ENCODE measurements at places on chromosomes 3 and 15.

GRCh38 chr3:112858410-112859069 is 11.9 kb upstream of the CD200R1L start:
- DNase-seq, result no peak

- DNase-seq, result peak; percentile 48
Observed at GRCh38 chr3:151918253-151919029, 45.0 kb downstream of the SUCNR1 start.

- no peak for DNase-seq
Observed at GRCh38 chr3:72177075-72178050, 392.4 kb upstream of the PROK2 start.

DNA sequence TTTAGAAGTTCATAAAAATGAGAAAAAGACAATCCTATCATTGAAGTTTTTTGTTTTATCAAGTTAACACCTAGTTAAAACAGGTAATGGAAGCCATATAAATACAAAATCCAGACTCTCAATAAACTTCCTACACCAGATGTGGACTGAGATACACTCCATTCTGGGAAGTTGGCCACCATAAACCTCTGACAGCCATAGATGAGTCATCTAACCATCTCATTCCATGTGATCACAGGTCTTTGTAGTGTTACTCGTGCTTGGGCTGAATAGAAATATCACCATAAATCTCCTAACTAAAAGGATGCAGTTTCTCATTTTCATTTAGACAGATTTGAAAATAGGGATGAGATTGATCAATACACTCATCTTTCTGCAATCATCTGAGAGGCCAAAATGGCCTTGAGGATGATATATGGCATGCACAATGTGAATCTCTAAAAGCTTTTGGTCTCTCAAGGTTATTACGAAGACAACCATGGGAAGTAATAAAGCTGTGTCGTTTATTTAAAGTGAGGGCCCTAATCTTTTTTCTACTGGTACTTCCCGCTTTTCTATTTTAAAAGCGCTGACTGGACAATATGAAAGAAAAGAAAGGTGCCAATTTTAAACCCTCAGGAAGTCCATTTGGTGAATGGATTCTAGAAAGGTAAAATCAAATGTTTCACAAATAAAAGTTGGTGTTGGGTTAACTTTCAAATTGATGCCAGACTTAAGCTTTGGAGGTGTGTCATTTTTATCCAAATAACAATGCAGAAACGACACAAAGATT is 155.5 kb downstream of the POLR2M start:
- DNase-seq, result peak; percentile 11

DNA sequence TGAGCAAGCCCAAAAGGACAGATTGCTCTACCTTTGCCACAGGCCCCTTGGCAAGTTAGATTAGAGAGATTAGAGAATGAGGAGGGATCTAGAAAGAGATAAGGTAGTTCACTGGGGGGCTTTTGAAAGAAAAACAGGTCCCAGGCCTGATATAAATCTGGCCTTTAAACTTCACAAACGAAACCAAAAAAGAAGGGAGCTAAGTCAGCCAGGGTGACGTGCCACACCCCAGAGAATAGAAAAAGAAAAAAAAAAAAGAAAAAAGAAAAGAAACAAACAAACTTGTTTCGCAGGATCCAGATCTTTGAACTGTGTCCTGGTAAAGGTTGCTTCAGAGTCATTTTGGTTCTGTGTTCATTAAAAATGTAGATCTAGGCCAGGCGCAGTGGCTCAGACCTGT is 3.6 kb downstream of the KAT2B start:
- DNase-seq, result no peak

- no peak for DNase-seq
Observed at GRCh38 chr15:44096596-44096995, 98.5 kb downstream of the FRMD5 start.

- DNase-seq, result no peak
Observed at GRCh38 chr3:106245400-106245799, 376.6 kb upstream of the CBLB start.

DNA sequence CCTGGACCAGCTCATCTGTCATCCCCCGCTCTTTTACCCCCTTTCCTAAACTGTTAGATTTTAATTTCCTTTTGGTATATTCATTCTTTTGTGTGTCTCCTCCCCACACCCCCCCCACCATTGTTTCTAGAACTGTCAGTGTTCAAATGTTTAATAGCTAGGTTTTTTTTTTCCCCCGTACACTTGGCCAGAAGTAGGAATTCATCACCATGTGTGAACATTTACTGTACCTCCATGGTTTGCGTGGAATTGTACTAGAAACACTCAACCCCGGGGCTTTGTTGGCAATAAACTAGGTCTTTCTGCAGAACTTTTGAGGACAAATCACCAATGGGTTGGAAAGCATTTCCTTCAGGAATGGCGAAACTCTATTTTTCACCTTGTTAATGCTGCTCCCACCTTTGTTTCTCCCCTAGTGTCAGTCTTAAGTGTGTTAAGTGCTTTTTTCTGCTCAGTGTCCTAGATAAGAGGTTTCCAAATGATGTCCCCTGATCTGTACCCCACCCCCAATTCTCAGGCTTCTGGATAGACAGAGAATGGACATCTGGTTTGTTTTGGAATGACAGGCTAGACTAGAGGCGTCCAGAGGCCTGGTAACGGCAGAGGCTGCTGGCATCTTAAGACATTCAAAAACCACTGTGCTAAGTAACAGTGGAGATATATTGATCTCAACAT is 76.8 kb downstream of the SMAD3 start:
- no peak for DNase-seq

GRCh38 chr3:45134758-45135521 is 11.2 kb downstream of the CDCP1 start:
- DNase-seq, result no peak

DNA sequence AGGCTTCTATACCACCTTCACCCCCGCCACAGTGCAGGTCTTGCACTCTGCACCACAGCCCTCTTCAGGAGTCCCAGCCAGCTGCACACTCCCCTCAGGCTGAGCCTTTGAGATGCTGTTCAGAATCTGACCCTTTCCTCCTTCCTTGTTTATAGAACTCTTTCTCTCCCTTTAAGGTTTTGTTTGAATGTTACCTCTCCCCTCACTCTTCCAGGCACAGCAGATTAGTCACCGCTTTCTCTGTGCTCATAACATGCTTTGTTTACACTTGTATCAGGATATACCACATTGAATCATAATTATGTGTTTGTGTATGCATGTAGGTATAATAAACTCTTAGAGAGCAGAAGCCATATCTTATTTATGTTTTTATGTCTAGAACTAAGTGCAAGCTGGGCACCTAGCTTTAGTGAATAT is 168.4 kb upstream of the BCL6 start:
- no peak for DNase-seq

DNA sequence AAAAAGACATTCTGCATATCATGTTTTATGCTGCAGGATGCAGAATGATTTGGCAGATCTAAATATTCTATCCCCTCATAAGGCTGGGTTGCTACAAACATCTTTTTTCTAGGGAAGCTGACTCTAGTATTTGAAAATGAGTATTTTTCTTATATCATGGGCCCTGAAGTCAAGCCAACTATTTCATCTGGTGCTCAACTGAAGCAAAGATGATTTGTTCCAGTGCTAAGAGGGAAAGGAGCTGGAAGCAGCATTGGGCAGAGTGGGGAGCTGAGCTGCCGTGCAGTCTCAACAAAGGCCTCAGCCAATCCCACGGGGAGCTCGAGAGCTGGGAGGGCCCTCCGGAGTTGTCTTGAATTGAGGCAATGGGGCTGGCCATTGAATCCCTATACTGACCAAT is 155.3 kb upstream of the SLCO3A1 start:
- no peak for DNase-seq

All from AG09319 (cell line).